ENCODE measurements at places on chromosomes 3 and 15. TPM values are rescaled to one million over a fixed set of nuclear protein-coding genes. Genes with fewer than 3 reads are reported as not detected.

The C3orf33 gene
- total RNA-seq: 2.1 TPM

The TMEM212 gene
- not detected for total RNA-seq

The SLC24A5 gene
- not detected for total RNA-seq

The SLC12A1 gene
- total RNA-seq: not detected

The RETNLB gene
- total RNA-seq: not detected

GRCh38 chr3:140199743-140200142 lies 264.8 kb downstream of the CLSTN2 start:
- no peaks in the 10 kb centered on the region for H3K4me1 ChIP-seq
- H3K27me3 ChIP-seq: no peaks in the 10 kb centered on the region
- no peak overlapping the region for H3K27ac ChIP-seq
- DNase-seq: no peak

GRCh38 chr15:83014205-83014653 lies 2.8 kb upstream of the C15orf40 start:
- H3K4me3 ChIP-seq: no peak overlapping the region
- no peak overlapping the region for H3K27ac ChIP-seq
- peaks cover 16% of the 10 kb centered on the region for H3K36me3 ChIP-seq
- no peaks in the 10 kb centered on the region for H3K27me3 ChIP-seq
- H3K4me1 ChIP-seq: peaks cover 38% of the 10 kb centered on the region

DNA sequence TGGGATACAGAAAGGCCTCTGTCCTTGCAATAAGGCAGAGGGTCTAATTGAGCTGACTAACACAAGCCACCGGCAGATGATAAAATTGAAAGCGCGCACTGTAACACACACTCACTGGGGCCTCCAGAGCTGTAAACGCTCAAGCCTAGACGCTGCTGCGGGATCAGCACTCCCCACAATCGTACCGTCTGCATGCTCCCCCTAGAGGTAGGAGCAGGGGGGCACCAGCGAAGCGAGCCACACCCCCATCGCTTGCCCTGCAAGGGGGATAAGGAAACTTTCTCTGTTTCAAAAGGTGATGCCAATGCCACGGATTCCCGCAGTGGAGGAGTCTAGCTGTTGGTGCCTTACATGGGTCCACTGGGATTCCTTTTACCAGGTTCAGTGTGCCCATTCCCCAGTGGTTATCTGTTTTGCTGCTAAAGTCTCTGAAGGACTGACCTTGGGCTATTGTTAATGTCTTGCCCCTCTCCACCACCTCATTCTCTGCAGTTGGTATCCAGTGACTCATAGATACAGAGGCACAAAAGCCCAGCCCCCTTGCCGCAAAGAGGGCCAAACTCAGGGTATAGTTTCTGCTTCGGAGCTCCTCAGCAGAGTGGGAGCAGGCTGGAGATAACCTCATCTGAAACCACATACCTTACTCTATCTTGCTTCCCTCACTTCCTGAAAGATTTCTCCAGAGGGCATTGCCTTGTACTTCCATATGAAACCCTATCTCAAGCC lies 139.3 kb upstream of the KBTBD8 start:
- H3K4me1 ChIP-seq: no peaks in the 10 kb centered on the region
- no peak overlapping the region for H3K4me3 ChIP-seq
- peaks cover 2% of the 10 kb centered on the region for H3K27me3 ChIP-seq
- H3K27ac ChIP-seq: no peak overlapping the region
- no peak for DNase-seq

DNA sequence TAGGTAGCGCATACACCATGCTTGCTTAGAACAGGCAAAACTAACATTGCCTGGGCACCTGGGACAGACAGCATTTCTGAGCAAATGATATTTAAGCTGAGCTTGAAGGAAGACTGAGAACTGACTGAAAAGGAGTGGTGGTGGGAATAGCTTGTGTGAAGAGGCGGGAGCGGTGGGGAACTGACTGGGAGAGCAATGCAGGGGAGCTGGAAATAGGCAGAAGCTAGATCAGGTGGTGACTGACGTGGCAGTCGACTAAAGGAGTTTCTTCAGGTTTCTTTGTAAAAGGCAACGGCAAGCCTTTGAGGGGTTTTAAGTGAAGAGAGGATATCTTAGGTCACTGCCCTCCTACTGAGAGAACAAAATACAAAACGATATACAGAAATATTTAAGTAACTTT lies 61.8 kb downstream of the NEO1 start:
- no peaks in the 10 kb centered on the region for H3K4me1 ChIP-seq
- H3K4me3 ChIP-seq: no peak overlapping the region
- H3K36me3 ChIP-seq: no peaks in the 10 kb centered on the region
- DNase-seq: no peak

- H3K27ac ChIP-seq: no peak overlapping the region
- DNase-seq: peak; percentile 45
- peaks cover 1% of the 10 kb centered on the region for H3K4me1 ChIP-seq
- H3K36me3 ChIP-seq: peaks cover 3% of the 10 kb centered on the region
Observed at GRCh38 chr3:134294302-134295280, 43.9 kb upstream of the RYK start.
